ENCODE measurements at places on chromosomes 3 and 15.
A peak's percentile ranks its signal among the peaks of the same experiment; 100 is the strongest.

GRCh38 chr3:182400838-182401237, 392.5 kb upstream of the ATP11B start:
- no peak for DNase-seq

DNA sequence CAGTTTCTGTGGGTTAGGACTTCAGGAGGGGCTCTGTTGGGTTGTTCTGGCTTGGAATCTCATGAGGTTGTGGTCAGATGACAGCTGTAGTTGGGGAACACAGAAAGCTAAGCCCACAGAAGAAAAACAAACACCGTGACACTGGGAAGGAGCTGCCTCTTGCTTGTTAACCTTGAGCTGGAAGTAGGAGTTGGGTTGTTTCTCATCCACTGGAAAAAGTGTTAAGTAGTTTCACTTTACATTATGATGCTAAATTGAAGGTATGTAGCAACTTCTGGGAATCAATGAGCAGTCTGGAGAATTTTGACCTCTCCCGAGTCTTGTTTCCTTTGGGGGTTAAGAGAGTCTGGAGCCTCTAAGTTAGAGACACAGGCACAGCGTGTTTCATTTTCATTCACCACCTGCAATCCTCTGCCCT, 20.4 kb downstream of the HACD3 start:
- no peak for DNase-seq

- no peak for DNase-seq
These were observed 146.1 kb upstream of the UMPS start for GRCh38 chr3:124584245-124584551.

DNA sequence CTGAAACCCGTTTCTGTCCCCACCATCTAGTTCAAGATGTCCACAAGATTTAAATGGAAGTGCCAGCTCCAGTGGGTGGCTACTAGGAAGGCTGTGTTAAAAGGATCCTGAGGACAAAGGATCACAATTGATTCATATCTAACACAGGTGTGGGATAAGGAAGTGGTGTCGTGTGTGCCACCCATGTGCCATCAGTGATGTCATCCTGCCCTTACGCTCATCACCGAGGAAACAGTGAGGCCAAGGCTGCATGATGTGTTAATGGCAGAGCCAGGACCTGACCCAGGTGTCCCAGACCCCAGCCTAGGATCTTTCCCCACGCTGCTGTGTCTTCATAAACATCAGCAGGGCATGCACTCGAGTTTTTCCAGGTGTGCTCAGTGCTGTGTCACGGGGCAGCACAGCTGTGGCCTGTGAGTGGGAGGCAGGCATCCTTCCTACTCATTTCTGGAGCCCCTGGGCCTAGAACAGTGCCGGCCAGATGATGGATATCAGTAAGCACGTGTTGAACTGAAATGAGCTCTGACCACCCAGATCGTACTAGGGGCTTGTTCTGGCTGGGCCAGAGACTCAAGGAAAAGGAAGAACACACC, 10.6 kb upstream of the TGM5 start:
- DNase-seq: no peak

- peak; percentile 83 for DNase-seq
These were observed 50.0 kb upstream of the PSMD6 start for GRCh38 chr3:64073158-64073761.

All from left hindlimb (tissue), 1 donor.